CD4-positive, alpha-beta T cell treated with Interleukin-6 at 100 ng/mL for 8 hours (primary cell): ENCODE measurements at places on chromosomes 2 and 18.

DNA sequence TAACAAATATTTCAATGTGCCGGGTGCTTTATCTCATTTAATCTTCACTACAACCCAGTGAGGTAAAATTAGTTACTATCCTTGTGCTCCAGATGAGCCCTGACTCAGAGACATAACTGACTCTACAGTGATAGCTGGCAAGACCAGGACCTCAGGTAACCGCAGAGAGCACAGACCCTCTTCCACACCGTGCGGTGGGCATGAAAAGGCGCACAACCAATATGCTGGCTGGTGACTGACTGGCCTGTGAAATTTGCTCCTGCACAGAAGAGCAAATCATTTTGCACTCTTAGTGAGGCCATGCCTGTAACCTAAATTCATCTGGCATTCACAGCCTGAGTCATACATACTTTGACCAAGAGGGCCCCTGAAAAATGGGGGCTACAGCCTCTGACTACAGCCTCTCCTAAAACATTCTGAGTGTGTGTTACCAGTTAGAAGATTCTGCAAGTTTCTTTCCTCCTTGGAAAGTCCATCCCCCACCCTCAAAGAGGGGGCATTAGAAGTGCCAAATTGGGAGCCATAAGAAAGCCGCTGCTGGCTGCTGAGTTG lies 22.4 kb upstream of the MSGN1 start:
- DNase-seq, result no peak

DNA sequence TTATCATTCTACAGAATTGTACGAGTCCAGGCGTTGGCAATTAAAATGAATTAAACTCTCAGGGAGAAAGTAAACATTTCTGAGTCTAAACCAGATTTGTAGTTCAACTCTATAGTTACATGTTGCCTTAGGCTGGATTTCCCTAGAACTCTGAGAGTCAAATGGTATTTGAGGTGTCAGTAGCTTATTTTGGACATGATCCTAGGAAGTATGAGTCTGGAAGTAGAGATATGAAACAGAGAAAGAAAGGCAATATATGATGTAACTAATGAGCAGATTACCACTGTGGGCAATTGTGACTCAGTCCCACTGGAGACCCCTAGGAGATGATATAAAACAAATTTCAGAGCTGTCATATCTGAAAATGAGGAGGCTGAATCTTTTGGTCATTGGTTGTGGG lies 199.1 kb upstream of the UBE2E3 start:
- no peak for DNase-seq

DNA sequence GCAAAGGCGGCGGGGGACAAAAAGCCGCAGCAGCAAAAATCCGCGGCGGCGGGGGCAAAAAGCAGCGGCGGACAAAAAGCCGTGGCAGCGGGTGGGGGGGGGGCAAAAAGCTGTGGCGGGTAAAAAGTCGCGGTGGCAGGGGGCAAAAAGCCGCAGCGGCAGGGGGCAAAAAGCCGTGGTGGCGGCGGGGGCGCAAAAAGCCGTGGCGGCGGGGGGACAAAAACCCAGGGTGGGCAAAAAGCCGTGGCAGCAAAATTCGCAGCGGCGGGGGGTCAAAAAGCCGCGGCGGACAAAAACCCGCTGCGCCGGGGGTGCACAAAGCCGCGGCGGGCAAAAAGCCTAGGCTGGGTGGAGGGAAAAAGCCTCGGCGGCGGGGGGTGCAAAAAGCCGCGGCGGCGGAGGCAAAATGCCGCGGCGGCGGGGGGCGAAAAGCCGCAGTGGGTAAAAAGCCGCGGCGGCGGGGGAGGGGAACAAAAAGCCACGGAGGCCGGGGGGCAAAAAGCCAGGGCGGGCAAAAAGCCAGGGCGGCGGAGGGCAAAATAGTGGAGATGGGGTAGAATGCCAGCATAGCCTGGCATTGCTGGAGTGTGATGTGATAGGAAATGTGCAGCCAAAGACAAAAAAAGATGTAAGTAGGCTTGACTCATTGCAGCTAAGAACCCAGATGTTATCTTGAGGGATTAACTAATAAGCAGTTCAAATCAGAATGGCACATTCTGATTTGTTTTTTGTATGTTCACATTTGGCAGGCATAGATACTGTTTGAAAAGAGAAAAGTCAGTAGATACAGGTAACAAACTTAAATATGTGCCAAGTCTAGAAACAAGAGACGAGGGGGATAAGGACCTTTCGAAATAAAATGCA lies 1076.3 kb downstream of the RPIA start:
- DNase-seq, result no peak

DNA sequence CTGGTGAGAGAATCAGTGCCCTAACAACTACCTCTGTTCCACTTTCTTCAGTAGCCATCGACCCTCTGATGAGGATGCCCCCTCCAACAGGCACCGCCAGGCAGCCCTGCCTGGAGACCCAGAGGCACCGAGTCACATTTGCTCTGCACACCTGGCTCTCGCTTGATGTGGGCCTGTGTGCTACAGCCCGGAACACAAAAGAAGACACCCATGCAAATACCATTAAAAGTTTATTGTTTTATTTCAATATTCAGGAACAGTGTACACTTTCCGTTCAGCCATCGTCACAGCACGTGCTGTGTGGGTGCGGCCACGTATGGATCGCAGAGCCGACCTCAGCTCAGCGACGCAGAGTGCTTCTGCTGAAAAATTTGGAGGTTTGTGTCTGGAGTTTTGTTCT lies 154.0 kb downstream of the MBP start:
- DNase-seq, result no peak

DNA sequence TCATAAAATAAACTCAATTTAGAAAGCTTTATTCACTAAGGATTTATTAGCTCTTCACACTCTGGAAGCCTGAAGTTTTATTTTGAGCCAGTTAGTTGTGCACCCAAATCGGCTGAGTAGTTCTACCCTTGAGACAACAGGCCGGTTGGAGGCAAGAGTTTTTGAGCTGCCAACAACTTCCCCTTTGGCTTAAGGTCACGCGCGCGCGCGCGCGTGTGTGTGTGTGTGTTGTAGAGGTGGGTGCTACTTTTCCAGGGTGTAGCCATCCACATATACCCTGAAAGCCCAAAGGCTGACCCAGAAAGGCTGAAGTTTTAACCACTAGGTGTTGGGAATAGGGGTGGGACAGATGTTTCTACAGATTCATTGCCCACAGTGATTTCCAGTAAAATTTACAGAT lies 150.2 kb upstream of the LHCGR start:
- no peak for DNase-seq

DNA sequence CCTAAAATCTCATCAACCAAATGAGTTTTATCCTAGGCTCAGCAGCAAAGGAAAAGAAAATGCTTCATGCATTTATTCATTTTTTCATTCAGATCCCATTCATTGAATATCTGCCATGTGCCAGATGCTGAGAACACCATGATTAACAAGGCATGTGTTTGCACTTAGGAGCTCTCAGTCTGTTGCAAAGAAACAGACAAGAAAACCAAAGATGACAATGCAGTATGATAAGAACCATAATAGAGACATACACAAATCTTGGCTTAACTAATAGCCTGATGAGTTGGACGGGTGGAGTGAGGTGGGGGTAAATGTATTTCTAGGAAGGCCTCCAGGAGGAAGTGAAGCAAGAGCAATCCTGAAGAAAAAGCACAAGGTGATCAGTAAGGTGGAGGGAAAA lies 177.8 kb upstream of the SCN7A start:
- DNase-seq, result no peak

- DNase-seq, result no peak
Observed at GRCh38 chr18:21314724-21315123, 72.7 kb downstream of the GREB1L start.

GRCh38 chr18:54444319-54444914 lies 86.7 kb downstream of the C18orf54 start:
- DNase-seq, result no peak

- no peak for DNase-seq
Observed at GRCh38 chr18:77052983-77053309, 79.6 kb downstream of the MBP start.

GRCh38 chr2:119682578-119682977 lies 3.6 kb downstream of the TMEM177 start:
- no peak for DNase-seq

DNA sequence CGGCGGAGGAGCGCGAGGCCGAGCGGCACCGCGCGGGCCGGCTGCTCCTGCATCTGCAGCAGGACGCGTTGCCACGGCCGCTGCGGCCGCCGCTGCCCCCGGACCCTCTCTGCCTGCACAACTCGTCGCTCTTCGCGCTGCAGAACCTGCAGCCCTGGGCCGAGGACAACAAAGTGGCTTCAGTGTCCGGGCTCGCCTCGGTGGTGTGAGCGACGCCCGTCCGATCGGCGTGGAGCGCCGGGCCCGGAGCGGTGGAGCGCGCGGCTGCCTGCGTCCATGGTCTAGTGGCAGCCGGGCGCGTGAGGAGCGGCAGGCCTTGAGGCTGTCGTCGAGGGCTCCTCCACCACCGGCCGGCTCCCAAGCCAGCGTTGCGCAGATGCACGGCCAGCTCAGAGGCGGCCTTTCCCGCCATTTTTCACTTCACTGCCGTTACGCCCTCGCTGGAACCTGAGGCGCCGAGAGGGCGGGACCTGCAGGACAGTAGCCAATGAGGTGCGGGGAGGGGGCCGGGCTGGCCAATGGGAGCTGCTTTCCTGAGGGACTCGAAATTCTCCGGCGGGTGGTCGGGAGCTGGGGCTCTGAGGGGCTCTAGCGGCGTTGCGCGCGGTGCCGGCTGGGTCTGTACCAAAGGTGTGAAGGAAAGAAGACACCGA lies 1.9 kb downstream of the TLX2 start:
- peak; percentile 71 for DNase-seq

- no peak for DNase-seq
Observed at GRCh38 chr2:240287011-240287410, 146.6 kb upstream of the OTOS start.

GRCh38 chr2:229342376-229342775 lies 71.3 kb upstream of the PID1 start:
- DNase-seq, result no peak

- no peak for DNase-seq
Observed at GRCh38 chr2:239213643-239214101, 187.1 kb downstream of the HDAC4 start.

DNA sequence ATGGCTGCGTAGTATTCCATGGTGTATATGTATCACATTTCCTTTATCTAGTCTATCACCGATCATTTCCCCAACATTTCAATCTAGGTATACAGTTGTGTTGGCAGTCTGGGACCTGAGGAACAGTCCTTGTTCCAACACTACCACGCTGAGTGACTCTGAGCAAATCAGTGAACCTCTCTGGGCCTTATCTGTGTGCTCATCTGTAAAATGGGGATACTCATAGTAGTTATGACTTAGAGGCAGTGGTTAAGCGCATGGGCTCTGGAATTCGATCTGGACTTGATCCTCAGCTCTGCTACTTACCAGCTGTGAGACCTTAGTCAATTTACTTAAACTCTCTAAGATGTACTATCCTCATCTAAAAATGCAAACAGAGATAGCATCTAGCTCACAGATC lies 85.1 kb downstream of the BCL2 start:
- no peak for DNase-seq

DNA sequence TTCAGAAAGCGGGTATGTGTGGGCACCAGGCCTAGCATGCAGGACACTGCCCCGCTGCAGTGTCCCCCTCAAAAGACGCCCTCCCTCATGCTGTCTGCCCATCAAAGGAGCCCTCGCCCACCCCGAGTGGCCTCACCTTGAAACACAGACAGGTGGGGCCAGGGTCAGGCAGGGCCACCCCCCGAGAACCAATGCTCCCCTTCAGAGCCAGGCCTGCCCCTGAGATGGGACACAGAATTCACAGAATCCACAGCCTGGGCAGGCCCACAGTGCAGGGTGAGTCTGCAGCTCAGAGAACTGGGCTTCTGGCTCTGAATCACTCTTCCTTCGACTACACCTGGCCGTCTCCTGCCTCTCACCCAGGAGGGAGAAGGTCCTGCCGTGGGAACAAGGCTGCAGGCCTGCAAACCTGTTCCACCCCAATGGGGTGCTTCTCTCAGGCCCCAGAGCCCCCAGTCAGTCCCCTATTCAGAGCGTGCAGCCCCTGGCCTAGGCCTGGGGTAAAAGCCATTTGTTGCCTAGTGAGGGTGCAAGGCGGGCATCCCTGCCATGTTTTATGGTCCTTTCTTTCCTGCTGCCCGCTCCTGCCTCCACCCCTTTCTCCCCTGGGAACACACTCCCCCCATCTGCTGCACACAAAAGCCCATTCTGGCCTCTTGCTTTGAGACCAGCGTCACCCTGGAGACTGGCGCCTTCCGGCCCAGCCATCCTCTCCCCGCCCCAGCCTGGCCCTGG lies 11.3 kb upstream of the ARHGEF4 start:
- DNase-seq, result no peak

DNA sequence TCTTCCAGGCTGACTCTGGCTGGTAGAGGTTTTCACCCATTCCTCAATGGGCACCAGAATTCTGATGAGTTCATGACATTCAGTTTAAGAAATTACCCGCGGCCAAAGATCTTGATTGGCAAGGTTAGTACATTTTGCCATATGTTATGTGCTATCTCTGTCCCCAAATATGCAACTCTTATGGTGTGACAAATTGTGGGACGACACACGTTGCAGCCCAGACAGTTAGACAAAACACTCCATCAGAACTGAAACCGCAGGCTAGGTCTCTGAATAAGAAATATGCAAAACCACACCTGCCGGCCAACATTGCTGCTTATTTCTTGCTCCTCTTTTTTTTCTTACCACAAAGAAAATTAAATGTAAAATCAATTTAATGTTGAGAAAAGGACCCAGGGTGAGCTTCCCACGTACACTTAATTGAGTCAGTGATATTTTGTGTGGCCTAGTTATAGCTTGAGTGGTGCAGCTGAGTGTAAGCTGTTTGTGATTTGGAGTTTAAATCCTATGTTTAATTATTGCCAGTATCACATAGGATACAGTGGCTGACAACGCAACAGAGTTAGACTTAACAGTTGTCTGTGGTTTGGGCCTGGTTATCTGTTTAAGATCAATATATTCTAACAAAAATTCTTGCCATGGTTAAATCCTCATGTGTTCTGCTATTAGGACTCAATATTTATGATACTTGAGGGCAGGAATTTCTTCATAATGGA lies 35.7 kb upstream of the LTBP1 start:
- DNase-seq, result no peak

GRCh38 chr2:126467367-126468054 lies 188.4 kb upstream of the GYPC start:
- no peak for DNase-seq

DNA sequence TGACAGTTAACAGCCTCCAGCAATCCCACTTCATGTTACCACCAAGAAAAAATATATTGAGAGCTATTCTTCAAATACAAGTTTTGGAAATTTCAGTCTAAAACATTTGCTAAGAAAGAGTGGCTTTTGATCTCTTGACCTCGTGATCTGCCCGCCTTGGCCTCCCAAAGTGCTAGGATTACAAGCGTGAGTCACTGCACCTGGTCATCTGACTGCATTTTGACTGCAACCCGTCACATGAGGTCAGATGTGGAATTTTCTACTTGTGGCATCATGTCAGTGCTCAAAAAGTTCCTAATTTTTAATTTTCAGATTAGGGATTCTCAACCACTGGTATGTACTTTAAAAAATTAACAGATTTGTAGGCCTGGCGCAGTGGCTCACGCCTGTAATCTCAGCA lies 9.1 kb upstream of the CLK1 start:
- no peak for DNase-seq

DNA sequence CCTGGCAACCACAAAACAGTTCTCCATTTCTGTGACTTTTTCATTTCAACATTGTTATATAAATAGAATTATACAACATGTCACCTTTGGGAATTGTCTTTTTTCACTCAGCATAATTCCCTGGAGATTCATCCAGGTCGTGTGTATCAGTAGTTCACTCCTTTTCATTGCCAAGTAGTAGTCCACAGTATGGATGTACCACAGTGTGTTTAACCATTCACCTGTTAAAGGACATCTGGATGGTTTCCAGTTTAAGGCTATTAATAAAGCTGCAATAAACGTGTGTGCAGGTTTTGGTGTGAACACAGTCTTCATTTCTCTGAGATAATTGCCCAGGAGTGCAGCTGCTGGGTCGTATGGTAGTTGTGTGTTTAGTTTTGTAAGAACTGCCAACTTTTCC lies 35.7 kb downstream of the COPS7B start:
- DNase-seq, result no peak
